HL-60 (cell line): ENCODE measurements at places on chromosomes 12 and 14.

DNA sequence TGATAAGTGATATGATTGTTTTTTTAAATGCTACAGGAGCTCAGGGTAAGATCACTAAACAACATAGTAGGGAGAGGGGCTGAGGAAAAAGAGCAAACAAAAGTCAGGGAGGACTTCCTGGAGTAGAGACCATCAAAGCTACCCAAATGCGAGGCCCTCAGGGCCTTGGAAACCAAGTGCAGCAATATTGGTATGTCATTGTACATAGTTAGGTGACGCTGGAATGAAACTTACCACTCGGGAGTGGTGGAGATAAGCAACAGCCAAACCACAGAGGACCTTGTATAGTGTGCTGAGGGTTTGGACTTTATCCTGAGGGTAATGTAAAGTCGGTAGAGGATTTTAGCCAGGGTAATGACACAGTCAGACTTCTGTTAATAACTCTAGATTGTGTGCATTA lies 13.8 kb downstream of the KITLG start:
- no peak for DNase-seq

- no peak for DNase-seq
Measured at GRCh38 chr12:19248929-19249602, 119.5 kb downstream of the PLEKHA5 start.

- DNase-seq, result no peak
Measured at GRCh38 chr14:68785534-68786490, 7.1 kb downstream of the ZFP36L1 start.

- no peak for DNase-seq
Measured at GRCh38 chr14:54749727-54750126, 152.9 kb downstream of the GCH1 start.

DNA sequence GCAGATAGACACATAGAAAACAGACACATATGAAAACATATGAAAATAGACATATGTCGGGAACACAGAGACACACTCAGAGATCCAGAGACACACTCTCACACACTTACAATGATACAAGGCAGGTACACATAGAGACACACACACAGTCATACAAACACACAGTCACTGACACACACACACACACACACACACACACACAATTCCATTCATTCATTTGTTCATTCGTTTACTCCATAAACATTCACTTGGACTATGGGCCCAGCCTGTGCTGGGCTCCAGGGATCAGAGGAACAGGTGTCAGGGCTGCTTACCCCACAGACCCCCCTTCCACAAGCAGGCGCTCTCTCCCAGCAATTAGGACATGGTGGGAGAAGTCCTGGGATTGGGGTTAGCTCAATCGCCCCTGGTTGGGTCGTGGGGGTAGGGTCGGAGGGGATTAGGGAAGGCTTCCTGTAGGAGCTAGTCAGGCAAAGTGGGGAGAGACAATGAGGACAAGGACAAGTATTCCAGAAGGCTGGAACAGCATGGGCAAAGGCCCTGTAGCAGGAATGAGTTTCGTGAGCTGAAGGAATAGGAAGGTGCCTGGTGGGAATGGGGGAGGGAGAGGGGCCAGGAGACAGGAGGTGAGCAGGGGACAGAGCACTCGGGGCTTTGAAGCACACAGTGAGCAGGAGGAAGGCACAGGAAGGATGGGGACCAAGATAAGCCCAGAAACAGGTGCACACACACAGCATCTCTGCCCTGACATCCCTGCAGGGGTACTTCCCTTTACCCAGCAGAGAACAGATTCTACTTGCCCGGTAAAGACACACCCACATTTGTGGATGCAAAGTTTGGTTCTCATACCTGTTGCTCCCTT lies 6.5 kb downstream of the RASAL1 start:
- DNase-seq, result no peak

GRCh38 chr14:54216827-54217226 lies 180.0 kb upstream of the CDKN3 start:
- no peak for DNase-seq

DNA sequence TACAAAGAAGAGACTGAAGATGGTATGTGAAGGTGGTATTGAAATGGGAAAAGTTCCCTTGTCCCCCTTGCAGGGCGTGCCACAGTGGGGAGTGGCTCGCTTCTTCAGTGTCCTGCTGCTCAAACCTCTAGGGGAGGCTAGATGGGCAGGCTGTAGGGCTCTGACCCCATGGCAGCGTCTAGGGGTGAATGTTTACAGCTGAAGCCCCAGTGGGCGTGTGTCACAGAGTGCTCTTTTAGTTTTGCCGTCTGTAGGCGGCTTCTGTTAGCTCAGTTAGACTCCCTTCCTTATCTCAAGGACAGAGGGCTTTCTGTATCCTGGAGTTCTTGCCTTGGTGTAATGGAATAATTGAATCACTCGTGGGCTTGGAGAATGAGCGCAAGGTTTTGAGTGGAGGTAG lies 266.2 kb downstream of the RAD51B start:
- DNase-seq, result no peak
